ENCODE measurements at places on chromosomes 2 and 18. TPM values are rescaled to one million over a fixed set of nuclear protein-coding genes. Genes with fewer than 3 reads are reported as not detected.

Gene REEP1
- total RNA-seq: 0.07 TPM

Gene IL1A
- 0.85 TPM for total RNA-seq

Gene PROKR1
- total RNA-seq: not detected

Gene RABL2A
- total RNA-seq: 16.6 TPM

Gene CASP10
- 6.8 TPM for total RNA-seq

Gene CCL20
- not detected for total RNA-seq

Gene TRABD2A
- total RNA-seq: 4.0 TPM

Gene DSG4
- total RNA-seq: not detected

Gene ANKRD29
- 2.0 TPM for total RNA-seq

Gene SLC35F6
- total RNA-seq: 37.6 TPM

Gene ITPRIPL1
- 1.3 TPM for total RNA-seq

Gene ICOS
- total RNA-seq: not detected

Gene DSG1
- not detected for total RNA-seq

Gene CFC1
- not detected for total RNA-seq

Gene SKOR2
- not detected for total RNA-seq

Gene TMEM200C
- 0.13 TPM for total RNA-seq

Gene HRH4
- total RNA-seq: 0.07 TPM

Gene SP3
- 84.3 TPM for total RNA-seq

Gene EFEMP1
- total RNA-seq: 3,873 TPM

Gene FMNL2
- 58.0 TPM for total RNA-seq

Gene SLC8A1
- 116 TPM for total RNA-seq

Gene LPIN1
- 53.6 TPM for total RNA-seq

Gene CCDC74B
- 5.0 TPM for total RNA-seq

Gene IL37
- not detected for total RNA-seq

Gene GRHL1
- 0.33 TPM for total RNA-seq

Gene THSD7B
- 1.4 TPM for total RNA-seq

Gene BUB1
- 27.0 TPM for total RNA-seq

Gene STAT4
- 0.56 TPM for total RNA-seq

Gene FAHD2B
- 3.7 TPM for total RNA-seq

Gene ZEB2
- total RNA-seq: 136 TPM

Gene SLC16A14
- 1.8 TPM for total RNA-seq

Gene DNAJC5G
- not detected for total RNA-seq

Gene TTN
- total RNA-seq: 3.3 TPM

Gene SAG
- total RNA-seq: not detected

Gene DCC
- total RNA-seq: not detected

Gene COL4A4
- 7.7 TPM for total RNA-seq

Gene CENPA
- 2.7 TPM for total RNA-seq

Data from smooth muscle cell of the pulmonary artery (primary cell).